Small intestine (tissue), 16 donors: ENCODE measurements at places on chromosomes 1 and 21. TPM values are rescaled to one million over a fixed set of nuclear protein-coding genes. Genes with fewer than 3 reads are reported as not detected.
A peak's percentile ranks its signal among the peaks of the same experiment; 100 is the strongest.

GRCh38 chr1:230794431-230794830 is 47.2 kb downstream of the CAPN9 start:
- no peak overlapping the region for H3K27ac ChIP-seq
- H3K36me3 ChIP-seq, result no peaks in the 10 kb centered on the region
- H3K27me3 ChIP-seq, result no peaks in the 10 kb centered on the region
- no peaks in the 10 kb centered on the region for H3K4me1 ChIP-seq

DNA sequence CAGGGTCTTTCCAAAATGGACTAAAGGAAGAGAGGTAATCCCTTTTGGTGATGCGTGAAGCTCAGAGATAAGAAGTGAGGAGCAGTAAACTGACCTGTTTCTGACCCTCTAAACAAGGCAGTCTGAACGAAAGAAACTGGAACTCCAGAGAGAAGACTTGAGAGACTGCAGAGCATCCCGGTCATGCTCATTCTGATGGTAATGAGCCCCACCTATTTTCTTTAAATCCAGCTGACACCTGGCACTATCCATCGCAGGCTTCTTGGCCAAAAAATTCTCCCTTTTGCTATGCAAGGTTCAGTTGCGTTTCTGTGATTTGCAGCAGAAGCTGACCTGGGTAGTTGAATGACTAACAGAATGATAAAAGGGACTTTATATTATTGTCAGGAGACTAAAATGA is 105.9 kb upstream of the KCNK2 start:
- no peak for DNase-seq
- H3K27me3 ChIP-seq, result no peaks in the 10 kb centered on the region
- H3K27ac ChIP-seq, result no peak overlapping the region
- no peaks in the 10 kb centered on the region for H3K4me1 ChIP-seq
- H3K36me3 ChIP-seq, result no peaks in the 10 kb centered on the region

DNA sequence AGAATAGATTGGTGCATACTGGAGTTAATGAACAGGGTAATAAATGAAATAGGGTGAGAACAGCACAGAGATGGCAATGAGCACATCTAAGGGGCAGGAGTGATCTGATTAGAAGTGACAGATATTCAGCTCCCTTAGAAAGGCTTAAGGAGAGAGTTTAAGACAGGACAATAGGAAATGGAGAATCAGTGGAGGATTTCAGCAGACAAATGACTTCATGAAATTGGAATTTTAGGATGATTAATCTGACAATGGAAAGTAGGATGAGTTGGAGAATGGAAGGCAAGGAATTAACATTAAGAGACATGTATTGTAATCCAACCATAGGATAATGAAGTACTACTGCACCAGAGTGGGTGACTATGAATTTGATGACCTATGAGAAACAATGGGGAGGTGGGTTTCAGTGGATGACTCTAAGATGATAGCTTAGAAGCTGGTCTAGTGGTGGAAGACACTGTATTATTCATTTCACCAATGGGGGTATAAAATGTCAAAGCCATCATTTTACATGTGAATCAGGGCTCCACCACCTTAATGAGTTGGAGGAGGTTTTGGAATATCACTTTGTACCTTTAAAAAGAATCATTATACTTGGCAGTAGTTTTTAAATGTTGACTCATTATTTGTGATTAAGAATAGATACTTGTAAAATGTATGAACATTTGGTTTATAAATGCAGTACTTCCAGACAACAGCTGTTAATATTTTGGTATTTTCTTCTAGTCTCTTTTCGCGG is 139.1 kb downstream of the PLA2G4A start:
- H3K4me1 ChIP-seq, result no peaks in the 10 kb centered on the region
- H3K36me3 ChIP-seq, result no peaks in the 10 kb centered on the region
- no peak overlapping the region for H3K27ac ChIP-seq
- H3K4me3 ChIP-seq, result no peak overlapping the region
- H3K27me3 ChIP-seq, result no peaks in the 10 kb centered on the region

DNA sequence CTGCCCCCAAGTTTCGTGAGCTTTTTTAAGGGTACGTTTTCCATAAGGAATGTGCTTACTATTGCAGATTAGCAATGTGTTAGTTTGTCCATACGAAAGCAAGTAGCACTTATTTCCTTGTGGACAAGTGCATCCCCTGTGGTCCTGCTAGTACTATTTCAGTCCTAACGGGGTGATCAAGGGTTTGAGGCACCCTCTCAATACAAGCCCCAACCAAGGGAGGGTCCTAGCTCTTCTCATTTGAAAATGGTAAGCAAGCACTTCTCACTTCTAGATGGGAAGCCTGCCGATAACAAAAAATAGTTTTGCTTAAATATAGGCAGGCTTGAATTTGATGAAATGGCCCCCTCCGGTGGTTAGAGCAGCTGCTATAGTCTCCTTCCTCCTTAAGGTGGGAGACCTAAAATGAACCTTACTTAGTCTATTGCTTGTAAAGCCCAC is 64.0 kb upstream of the HMCN1 start:
- H3K27me3 ChIP-seq, result no peaks in the 10 kb centered on the region
- peak; percentile 32 for DNase-seq
- peaks cover 3% of the 10 kb centered on the region for H3K4me1 ChIP-seq
- H3K27ac ChIP-seq, result no peak overlapping the region
- H3K4me3 ChIP-seq, result no peak overlapping the region

GRCh38 chr21:25903607-25904006 is 168.8 kb downstream of the GABPA start:
- no peaks in the 10 kb centered on the region for H3K27me3 ChIP-seq
- H3K27ac ChIP-seq, result no peak overlapping the region
- H3K4me1 ChIP-seq, result peaks cover 10% of the 10 kb centered on the region

GRCh38 chr1:56150441-56151215 is 428.7 kb downstream of the PLPP3 start:
- no peak overlapping the region for H3K4me3 ChIP-seq
- no peak for DNase-seq
- no peak overlapping the region for H3K27ac ChIP-seq
- H3K36me3 ChIP-seq, result no peaks in the 10 kb centered on the region

GRCh38 chr1:27543284-27543683 is 53.3 kb upstream of the WASF2 start:
- H3K27me3 ChIP-seq, result no peaks in the 10 kb centered on the region
- H3K4me1 ChIP-seq, result peaks cover 7% of the 10 kb centered on the region
- H3K27ac ChIP-seq, result peak overlapping the region; percentile 74

DNA sequence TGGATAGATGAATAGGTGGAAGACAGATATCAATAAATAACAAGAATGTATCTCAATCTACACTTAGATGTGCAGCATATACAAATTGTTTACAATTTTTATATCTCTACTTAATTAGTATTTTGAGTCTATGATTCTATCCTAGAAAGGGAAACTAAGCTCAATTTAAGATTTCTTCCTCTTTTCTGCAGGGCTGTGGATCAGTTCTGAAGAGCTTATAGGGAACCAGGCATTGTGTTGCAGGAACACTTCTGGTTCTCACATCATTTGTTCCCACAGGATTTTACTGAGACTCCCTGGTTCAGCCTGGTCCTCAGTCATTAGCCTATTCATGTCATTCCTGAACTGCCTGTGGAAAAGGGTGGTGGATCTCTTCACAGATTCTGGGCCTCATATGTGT is 105.8 kb downstream of the TNFSF18 start:
- H3K4me3 ChIP-seq, result no peak overlapping the region
- H3K36me3 ChIP-seq, result no peaks in the 10 kb centered on the region
- H3K27me3 ChIP-seq, result no peaks in the 10 kb centered on the region
- H3K27ac ChIP-seq, result no peak overlapping the region

LCE3D gene
- not detected for polyA plus RNA-seq

FTCD gene
- polyA plus RNA-seq, result 55.1 TPM
